ENCODE measurements at places on chromosomes 13 and 19. TPM values are rescaled to one million over a fixed set of nuclear protein-coding genes. Genes with fewer than 3 reads are reported as not detected.
A peak's percentile ranks its signal among the peaks of the same experiment; 100 is the strongest.

- no peak for DNase-seq
Measured at GRCh38 chr13:69633044-69633443, 474.6 kb upstream of the ATXN8OS start.

The PSG11 gene
- not detected for total RNA-seq

DNA sequence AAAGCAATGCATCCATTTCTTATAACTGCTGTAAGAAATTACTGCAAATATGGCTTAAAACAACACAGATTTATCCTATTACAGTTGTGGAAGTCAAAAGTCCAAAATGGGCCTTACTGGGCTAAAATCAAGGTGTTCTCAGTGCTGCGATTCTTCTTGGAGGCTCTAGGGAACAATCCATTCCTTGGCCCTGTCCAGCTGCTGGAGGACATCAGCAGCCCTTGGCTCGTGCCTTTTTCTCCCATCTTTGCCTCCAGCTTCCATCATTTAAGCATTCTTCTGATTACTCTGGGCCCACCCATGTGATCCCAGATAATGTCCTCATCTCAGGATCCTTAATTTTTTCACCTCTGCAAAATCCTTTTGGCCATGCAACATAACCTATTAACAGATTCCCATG, 607.1 kb downstream of the DCT start:
- DNase-seq, result no peak

The DAND5 gene
- total RNA-seq, result not detected

DNA sequence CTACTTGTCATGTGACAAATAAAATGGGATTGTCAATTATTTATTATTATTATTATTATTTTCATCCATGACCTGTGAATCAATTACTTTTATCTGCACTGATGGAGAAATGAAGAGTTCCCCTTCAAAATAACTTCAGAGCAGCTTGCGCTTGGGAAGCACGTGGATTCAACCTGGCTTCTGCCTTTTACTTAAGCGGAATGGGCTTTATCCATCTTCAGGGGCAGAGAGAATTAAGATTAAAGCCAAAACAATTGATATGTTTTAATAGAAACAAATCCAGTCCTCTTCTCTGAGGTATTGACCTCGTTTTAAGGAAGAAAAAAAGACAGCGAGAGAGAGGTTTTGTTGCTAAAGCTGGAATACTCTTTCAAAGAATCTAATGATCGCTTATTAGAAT, 876 bp downstream of the SACS start:
- DNase-seq, result no peak

The CCDC124 gene
- 31.6 TPM for total RNA-seq

DNA sequence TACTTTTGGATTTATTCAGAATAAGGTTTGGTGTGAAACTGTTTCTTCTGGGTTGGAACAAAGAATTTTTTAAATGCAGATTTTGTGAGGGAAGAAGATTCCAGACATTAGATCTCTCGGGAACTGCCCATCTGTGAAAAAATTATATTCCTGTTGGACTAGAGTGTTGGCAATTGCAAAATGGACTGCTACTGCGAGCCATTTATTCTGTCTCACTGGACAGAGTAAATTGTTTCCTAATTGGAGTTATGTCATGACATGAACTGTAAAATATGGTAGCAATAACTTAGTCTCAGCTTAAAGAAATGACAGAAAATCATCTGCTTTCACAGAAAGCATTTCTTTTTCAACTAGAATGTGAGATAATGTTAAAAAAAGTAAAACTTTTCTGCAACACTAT, 86.0 kb upstream of the MYCBP2 start:
- no peak for DNase-seq

- DNase-seq, result no peak
Measured at GRCh38 chr13:111667757-111668156, 347.3 kb downstream of the TEX29 start.

The FGF21 gene
- 0.75 TPM for total RNA-seq

The ZIM2 gene
- total RNA-seq, result not detected

The IGSF23 gene
- 7.0 TPM for total RNA-seq

DNA sequence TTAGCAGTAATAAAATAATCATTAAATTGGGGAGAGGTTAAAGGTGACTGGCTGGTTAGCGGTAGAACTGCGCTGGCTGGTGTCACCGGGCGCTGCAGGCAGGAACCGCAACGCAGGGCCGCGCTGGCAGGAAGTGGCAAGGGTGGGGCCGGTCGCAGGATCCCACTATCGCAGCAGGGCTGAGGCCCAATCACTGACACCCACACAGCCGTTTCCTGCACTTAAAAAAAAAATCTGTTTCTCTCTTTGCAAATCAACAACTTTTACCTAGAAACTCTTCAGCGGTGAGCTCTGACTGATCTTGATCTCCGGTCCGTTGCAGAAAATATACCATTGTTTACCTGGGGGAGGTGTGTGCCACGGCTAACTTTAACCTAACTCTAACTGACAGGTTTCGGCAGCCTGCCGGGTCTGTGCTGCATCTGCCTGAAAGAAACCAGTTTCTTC, 46.9 kb downstream of the KLF2 start:
- DNase-seq, result no peak

DNA sequence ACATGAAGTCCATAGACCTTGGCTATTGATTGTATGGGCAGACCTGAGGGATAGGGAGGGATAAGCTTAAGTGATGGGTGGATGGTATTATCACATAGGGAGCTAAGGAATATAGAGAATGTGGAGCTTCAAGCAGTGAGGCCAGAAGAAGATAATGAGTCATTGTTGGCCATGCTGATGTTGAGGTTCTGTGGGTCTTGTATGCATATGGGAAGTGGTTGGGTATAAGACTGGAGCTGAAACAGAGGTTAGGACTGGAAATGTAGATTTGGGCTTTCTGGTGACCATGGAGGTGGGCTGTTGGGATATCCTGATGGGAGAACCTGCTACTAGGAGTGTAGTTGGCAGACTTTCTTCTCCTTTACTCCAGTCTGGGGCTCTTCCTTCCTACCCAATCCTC, 73.7 kb upstream of the TSC22D1 start:
- no peak for DNase-seq

The GTF3A gene
- total RNA-seq, result 64.5 TPM

The DPF1 gene
- total RNA-seq, result not detected

GRCh38 chr13:85040215-85040614, 759.0 kb downstream of the SLITRK6 start:
- no peak for DNase-seq

- DNase-seq, result no peak
Measured at GRCh38 chr13:28817204-28817603, 2.9 kb upstream of the MTUS2 start.

DNA sequence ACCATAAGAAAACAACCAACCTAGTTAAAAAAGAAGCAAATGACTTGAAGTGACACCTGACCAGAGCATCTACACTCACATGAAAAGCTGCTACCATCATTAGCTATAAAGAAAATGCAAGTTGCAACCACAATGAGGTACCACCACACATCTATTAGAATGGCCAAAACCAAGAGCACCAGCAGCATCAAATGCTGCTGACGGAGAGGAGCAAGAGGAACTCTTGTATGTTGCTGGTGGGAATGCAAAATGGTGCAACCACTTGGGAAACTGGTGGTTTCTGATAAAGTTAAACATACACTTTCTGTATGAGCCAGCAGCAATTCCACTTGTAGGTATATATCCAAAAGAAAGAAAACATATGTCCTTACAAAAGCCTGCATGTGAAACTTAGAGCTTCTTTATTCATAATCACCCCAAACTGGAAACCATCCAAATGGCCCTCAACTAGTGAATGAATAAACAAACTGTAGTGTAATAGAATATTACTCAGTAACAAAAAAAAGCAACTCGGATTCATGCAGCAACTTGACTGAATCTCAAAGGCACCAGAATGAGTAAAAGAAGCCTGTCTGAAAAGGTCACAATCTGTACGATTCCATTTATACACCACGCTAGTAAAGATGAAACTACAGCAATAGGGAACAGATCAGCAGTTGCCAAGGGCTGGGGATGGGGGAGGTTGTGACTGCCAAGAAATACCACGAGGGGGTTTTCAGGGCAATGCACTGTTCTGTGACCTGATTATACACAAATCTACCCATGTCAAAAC, 60.9 kb upstream of the RANBP3 start:
- DNase-seq, result no peak

DNA sequence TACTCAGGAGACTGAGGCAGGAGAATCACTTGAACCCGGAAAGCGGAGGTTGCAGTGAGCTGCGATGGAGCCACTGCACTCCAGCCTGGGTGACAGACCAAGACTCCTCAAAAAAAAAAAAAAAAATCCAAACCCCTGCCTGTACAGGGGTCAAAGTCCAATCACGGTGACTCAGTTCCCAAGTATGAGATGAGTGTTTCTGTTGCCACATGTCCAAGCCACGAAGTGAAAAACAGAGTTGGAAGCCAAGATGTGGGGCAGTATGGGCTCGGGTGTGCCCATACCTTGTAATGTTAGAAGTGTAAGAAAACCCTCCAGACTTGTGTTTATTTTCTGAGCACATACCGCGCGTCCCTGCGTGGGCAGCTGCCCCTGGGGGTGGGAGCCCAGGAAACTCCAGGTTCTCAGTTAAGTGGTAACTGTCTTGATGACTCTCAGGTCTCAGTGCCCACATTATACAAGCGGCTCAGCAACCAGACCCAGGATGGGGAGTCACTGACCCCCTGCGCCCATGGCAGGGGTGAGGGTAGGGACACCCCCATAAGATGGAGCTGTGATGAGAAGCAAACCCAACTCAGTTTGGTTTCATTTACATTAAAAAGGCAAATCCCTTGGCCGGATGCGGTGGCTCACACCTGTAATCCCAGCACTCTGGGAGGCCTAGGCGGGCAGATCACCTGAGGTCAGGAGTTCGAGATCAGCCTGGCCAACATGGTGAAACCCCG, 1.2 kb upstream of the GPX4 start:
- DNase-seq, result no peak

GRCh38 chr19:40633207-40633606, 32.0 kb downstream of the LTBP4 start:
- no peak for DNase-seq

The OSCAR gene
- total RNA-seq, result 0.91 TPM

GRCh38 chr19:13718733-13719132, 45.6 kb upstream of the MRI1 start:
- no peak for DNase-seq

GRCh38 chr13:64239372-64239771, 2823.7 kb upstream of the PCDH20 start:
- no peak for DNase-seq

DNA sequence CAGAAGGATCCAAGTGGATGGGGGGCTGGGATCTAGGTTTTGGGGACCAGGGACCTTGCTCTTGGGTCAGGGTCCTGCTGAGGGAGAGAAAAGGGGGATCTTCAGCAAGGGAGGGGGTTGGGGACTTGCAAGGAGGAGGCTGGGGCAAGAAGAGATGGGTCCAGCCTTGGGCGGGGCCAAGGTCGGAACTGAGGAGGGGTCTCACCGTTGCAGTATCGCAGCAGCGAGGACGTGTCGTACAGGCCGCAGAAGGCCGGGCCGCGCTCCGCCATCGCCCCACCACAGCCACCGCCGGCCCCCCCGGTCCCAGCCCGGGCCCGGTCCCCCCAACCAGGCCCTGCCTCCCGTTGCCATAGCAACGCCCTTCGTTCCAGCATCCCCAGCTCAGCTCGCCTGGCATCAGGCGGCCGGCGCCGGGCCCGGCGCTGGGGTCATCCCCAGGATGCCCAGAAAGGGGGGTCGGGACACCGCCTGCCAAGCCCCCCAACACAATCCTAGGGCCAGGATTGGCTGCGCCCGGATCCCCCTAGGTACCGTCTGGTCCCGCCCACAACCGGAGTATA, 6.0 kb upstream of the EML2 start:
- DNase-seq, result no peak

DNA sequence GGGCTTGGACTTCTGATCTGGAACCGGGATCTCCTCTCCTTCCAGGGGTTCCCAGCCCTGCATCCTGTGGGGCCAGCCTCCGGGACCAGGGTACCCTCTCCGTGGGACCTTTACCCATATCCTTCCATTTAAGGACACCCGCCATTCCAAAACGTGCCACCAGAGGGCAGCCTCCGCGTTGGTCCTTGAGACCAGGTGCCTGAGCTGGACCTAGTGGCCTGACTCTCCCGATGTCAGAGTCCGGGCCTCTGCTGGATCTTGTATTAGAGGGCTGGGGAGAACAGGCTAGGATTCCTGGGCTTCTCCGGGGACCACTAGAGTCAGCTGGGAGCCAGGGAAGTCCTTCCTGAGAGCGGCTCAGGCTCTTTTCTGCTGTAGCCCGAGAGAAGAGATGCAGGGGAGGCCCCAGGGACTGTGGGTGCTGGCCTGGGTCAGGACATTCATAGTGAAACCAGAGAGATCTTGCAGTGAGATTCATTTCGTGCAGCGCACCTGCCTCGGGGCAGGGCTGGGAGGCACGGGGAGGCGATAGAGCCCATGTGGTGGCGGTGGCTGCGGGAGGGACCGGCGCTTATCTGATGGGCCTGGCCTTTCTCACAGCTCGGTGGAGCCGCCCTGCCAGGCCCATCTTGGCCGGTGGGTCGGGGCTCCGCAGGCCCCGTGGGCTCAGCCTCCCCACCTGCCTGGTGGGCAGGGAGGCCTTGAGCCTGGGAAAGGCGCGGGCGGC, 9.8 kb upstream of the SLC7A10 start:
- peak; percentile 89 for DNase-seq

The SIGLEC7 gene
- 3.8 TPM for total RNA-seq

DNA sequence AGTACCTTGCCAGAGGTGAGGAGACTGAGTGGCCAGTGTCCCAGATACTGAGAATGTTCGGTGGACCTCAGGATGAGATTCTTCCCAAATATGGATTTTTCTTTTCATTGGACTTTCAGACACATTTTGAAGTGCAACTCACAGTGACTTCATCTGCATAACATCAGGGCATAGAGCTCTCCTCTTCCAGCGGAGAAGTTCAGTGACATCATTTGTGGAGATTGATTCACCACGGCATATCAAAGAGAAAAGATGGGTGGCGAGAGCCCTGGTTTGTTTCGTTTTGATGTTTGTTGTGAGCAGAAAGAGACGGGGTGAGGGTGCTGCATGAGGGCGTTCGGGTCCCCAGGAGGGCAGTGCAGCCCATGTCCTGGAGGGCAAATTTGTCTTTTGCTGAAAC, 120.1 kb upstream of the GPR12 start:
- no peak for DNase-seq

The ZNF439 gene
- total RNA-seq, result 0.60 TPM

DNA sequence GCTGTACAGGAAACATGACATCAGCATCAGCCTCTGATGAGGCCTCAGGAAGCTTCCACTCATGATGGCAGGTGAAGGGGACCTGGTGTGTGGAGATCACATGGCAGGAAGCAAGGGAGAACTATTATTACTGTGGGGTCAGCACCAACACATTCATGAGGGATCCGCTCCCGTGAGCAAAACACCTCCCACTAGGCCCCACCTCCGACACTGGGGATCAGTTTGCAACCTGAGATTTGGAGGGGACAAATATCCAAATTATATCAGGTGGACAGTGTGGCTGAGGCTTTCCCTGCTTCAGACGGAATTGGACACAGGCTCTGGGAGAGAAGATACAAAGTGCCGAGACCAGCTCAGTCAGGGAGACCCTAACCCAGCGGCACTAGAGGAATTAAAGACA, 5.7 kb upstream of the ZNF792 start:
- no peak for DNase-seq

GRCh38 chr19:18008814-18009213, 844 bp downstream of the ARRDC2 start:
- DNase-seq, result no peak

GRCh38 chr19:3433313-3433712, 47.0 kb downstream of the SMIM24 start:
- DNase-seq, result no peak

GRCh38 chr13:30796631-30797601, 61.6 kb downstream of the ALOX5AP start:
- no peak for DNase-seq

Data from left lobe of liver (tissue), 2 donors.